ENCODE measurements at places on chromosomes 5 and 9.

- no peak for DNase-seq
Measured at GRCh38 chr5:93578813-93579691, 2.0 kb downstream of the NR2F1-AS1 start.

GRCh38 chr5:180618487-180618828 is 27.2 kb upstream of the SCGB3A1 start:
- no peak for DNase-seq

- no peak for DNase-seq
Measured at GRCh38 chr5:67578011-67578410, 381.4 kb upstream of the CD180 start.

- DNase-seq: no peak
Measured at GRCh38 chr9:101508211-101508610, 25.4 kb upstream of the RNF20 start.

GRCh38 chr5:87916320-87916719 is 352.3 kb downstream of the TMEM161B start:
- DNase-seq: no peak

Measured in stimulated activated CD4-positive, alpha-beta T cell treated with anti-CD3 and anti-CD28 coated beads, Interleukin-4, amount 100 ng/mL, for 4 hours (primary cell).